ENCODE measurements at places on chromosomes 11 and 22.

DNA sequence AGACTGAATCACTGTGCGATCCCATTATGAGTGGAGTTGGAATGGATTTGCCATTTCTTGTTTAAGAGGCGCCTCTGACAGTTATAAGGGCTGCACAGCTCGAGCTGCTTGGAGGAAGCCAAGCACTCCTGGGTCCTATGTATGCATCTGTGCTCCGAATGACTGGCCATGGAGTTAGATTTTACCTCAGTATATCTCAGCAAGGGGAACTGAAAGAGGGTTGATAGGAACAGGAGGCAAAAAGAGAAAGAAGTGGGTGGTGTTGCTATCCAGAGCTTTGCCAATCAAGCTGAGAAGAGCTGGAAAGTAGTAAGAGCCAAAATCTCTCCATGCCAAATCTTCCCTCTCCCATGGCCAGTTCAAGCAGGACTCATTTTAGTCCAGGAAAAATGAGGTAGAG is 632.0 kb upstream of the KIRREL3 start:
- no peak for DNase-seq

DNA sequence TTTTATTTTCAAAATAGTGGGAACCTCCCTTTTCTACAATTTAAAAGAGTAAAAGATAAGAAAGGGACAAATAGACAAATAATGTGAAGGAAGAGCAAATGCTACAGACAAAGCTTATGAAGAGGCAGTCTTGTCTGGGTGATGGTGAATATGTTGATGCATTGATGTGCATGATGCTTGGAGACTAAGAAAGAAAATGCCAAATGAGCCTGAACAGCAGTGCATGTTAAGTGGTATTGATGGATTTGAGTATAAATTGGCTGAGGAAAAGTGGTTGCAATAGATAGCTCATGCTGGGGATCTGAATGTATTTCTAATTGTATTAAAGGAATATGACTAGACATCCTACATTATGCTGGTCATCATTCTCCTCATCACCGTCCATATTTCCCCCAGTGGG is 268.6 kb upstream of the ANO5 start:
- DNase-seq = no peak

- DNase-seq = no peak
Measured at GRCh38 chr11:7571640-7572000, 57.8 kb downstream of the PPFIBP2 start.

- DNase-seq = no peak
Measured at GRCh38 chr11:133895551-133895950, 50.2 kb upstream of the SPATA19 start.

GRCh38 chr11:33830903-33831648 is 56.8 kb upstream of the FBXO3 start:
- DNase-seq = no peak

- DNase-seq = peak; percentile 55
Measured at GRCh38 chr11:8018484-8019313, 31.6 kb downstream of the EIF3F start.

DNA sequence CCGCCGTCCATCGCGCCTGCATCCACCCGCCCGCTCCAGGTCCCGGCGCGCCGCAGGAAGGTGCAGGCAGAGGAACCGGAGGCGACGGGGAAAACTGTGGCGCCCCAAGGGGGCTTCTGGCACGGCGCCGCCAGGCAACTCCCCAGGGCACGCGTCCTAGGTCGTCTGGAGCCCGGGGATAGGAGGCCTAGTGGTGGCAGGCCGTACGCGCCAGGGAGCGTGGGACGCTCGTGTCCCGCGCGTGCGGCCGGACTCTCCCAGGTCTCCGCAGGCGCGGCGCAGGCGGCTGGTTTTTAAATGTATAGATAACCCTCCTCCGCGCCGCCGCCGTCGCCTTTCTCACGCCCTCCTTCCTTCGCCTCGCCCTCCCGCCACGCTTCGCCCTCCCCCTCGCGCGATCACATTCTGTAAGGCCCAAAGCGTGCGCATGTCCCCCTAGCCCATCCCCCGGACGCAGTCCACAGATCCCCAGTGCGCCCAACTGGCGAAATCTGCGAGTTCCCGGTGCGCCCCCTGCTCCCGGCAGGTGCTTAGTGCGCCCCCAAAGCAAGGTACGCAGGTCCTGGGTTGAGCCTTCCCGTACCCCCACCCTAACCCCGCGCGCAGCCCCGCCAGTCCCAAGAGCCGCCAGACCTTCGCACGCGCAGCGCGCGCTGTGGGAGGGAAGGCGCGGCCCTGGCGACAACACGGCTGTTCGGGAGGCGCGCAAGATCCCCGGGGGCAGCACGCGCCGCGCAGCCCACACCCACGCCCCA is at the start of gene ASCL2:
Gene ASCL2 (minus strand): TSS at position 267 of the 755 bp plus-strand sequence. CDS start 256 bp downstream, at position 11.
- DNase-seq = no peak

DNA sequence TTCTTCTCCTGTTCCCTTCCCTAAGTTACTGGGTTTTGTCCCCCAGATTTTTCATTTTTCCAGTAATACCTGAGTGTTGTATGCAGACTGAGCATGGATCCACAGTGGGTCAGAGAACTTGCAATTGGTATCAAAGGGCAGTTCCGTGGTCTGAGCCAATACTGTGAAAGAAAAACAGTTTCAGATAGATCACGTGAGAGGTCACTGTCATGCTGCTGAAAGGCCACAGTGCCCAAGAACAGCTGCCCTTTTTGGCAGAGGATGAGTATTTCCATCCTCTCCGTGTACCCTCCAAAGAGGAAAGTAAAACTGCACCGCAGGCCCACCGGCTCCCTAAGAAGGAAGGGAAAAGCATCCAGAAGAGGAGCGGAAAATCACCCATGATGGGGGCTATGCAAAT is 73.0 kb upstream of the TBCEL start:
- DNase-seq = no peak

GRCh38 chr22:20456064-20456721 is 18.6 kb upstream of the SCARF2 start:
- peak; percentile 27 for DNase-seq

GRCh38 chr22:19941365-19942082 is at the start of the genes COMT and TXNRD2:
TSS of gene COMT (plus strand) at chr22:19941772. CDS start at chr22:19962527, 20,755 bp downstream.
TSS of gene TXNRD2 (minus strand) at chr22:19941818. CDS start at chr22:19941803, 15 bp downstream.
- DNase-seq = no peak

DNA sequence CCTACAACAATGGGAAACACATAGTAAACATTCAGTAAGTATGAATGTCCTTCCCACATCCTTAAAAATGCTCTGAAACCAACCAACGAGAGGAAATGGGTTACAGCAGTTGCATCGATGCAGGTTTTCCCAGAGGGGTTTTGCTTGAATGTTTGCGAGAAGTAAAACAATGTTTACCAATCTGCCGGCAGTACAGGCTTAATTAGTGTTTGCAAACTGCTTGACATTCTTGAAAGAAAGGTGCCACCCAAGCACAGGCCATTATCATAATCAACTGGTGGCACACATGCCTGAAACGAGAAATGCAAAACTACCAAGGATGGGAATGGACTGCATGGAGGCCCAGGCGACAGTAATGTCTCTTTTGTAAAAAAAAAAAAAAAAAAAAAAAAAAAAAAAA is 27.1 kb upstream of the OPCML start:
- no peak for DNase-seq

- no peak for DNase-seq
Measured at GRCh38 chr22:31394326-31394725, 5.1 kb upstream of the DRG1 start.

DNA sequence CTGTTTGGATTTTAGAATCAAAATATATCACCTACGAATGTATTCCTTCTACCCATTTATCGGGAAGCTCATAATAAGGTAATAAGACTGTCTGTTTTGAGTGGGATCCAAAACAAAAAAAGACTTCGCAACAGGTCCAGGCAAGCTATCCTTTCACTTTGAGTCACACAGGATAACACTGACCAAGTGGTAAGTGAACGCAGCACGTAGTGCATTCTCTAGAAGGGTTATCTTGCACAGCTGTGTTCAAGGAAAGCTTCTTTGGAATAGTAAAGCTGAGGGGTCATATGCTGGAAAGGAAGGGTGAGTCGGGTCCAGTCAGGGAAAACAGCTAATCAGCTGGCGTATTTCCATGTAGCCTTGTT is 22.3 kb upstream of the NRGN start:
- DNase-seq = no peak

DNA sequence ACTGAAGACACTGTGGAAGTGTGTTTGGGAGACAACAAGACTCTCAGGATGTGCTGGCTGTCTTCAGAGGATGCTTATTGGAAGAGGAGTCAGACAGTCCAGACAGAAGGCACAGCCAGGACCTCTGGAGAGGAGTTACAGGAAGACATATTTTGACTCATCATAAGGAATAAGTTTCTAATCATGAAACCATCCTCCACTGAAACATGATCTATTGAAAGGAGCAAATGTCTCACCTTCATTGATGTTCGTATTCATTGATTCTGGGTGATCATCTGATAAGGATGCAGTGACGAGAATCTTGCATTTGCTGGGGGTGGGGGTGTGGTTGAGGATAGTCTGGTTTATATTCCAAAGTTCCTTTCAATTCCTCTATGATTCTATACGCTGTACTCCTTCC is 2.5 kb upstream of the CXCR5 start:
- DNase-seq = no peak

- DNase-seq = no peak
Measured at GRCh38 chr11:16784097-16784496, 45.6 kb downstream of the C11orf58 start.

DNA sequence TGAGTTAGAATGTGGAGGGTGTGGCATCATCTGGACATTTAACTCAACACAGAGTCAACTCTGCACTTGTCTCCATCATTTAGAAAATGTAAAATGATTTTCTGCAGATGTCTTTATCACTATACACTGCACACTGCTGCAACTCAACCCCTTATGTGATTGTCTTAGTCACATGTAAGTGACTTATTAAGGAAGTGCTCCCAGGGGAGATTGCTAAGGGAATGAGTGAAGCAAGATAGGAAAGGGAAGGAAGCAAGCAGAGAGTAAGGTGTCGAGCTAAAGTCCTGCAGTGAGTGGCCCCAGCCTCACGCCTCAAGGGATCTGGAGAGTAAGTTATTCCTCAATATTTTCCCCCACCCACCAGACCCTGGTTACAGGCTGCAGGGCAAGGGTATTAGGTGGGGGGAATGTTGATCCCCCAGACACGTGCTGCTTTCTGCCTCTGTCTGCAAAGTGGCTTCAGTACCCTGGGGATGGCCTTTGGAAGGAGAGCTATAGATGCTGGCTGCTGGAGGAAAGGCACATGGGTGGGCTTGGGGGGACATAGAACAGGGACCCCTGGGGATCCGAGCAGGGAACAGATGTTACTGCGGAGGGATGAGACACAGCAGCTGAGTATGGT is 7.2 kb upstream of the CBX6 start:
- no peak for DNase-seq

DNA sequence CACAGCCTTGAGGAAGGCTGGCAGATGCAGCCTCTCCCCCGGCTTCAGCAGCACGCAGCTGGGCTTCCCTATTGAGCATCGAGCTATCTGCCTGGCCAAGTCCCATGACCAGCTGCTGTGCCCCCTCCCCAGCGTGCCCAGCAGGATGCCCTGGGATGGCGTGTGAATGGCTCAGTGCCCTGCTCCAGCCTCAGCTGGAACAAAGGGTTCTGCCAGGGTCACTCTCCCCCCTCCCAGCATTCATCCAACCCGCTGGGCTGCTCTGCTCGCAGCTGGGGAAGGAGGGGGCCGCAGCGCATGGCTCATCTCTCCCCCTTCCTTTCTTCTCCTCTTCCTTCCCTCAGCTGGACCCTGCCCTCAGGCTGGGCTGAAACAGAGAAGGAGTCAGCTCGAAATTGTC is 14.5 kb downstream of the LRP4 start:
- DNase-seq = no peak

GRCh38 chr22:29937940-29938693 is 55.1 kb downstream of the MTMR3 start:
- no peak for DNase-seq

DNA sequence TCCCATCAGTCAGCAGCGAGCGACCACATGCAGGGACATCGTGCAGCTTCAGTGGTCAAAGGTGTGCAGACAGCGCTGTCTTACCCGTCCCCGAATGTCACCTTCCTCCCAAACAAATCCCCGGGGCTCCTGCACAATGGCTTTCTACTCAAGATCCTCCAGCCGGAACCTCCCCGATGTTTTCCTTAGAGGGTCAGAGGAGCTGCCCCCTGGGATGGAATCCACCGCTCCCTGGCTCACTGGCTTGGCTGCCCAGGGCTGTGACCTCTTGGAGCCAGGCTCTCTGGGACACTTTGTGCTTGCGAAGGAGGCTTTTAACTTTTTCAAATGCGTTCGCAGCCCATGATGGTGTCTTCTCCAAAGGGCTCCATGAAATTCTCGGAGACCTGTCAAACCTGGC is 17.3 kb upstream of the FGF19 start:
- no peak for DNase-seq

- peak; percentile 38 for DNase-seq
Measured at GRCh38 chr11:111565114-111565720, 24.7 kb downstream of the LAYN start.

DNA sequence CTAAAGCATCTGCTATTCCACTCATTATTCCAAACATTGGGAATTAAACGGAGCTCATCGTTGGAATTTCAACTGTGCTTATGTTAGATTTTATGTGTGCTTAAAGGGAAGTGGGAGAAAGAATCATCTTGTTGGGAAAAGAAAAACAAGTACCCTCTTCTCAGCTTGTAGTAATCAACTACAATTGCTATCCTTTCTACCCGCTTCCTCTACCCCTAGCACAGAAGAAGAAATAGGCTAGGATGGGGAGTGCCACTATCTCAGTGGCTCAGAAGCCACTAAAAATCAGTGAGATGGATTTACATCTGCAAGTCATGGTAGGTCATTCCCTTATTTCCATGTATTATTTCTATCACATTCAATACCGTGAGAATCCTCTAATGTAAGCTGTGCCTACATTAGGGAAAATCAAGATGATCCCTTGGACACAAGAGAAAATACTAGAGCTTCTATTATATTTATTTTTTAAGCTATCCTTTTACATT is 97.9 kb upstream of the CD44 start:
- DNase-seq = no peak

GRCh38 chr22:36456464-36456845 is 25.0 kb downstream of the TXN2 start:
- no peak for DNase-seq

DNA sequence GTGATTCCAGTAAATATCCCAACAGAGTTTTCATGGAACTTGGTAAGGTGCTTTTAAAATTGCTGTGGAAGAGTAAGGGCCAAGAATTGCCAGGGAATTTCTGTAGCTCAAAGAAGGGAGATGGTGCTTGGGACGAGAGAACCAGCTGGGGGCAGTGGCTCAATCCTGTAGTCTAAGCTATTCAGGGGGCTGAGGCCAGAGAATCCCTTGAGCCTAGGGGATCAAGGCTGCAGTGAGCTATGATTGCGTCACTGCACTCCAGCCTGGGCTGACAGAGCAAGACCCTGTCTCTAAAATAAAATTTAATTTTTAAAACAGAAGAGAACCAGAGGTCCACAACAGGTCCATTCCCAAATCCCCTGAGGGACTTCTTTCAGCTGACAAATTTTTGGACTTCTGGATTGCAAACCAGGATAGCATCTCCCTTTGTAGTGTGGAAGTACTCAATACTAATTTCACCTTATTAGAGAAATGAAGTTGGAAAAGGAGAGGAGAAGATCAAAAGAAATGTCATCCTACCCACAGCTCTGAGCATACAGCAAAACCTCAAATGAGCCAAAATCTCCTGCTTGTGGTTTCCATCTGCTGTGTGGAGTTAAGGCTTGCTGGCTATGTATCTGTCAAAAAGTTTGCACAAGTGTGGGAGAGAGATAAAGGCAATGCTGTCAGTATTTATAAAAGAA is 59.2 kb upstream of the CLPB start:
- no peak for DNase-seq

Measured in activated CD8-positive, alpha-beta memory T cell treated with anti-CD3 and anti-CD28 coated beads for 1 hour (primary cell).